Stimulated activated CD8-positive, alpha-beta memory T cell treated with anti-CD3 and anti-CD28 coated beads, Interleukin-12 subunit alpha, Interleukin-12 subunit beta, amount 100 ng/mL, for 4 hours (primary cell): ENCODE measurements at places on chromosomes 5 and 9.

DNA sequence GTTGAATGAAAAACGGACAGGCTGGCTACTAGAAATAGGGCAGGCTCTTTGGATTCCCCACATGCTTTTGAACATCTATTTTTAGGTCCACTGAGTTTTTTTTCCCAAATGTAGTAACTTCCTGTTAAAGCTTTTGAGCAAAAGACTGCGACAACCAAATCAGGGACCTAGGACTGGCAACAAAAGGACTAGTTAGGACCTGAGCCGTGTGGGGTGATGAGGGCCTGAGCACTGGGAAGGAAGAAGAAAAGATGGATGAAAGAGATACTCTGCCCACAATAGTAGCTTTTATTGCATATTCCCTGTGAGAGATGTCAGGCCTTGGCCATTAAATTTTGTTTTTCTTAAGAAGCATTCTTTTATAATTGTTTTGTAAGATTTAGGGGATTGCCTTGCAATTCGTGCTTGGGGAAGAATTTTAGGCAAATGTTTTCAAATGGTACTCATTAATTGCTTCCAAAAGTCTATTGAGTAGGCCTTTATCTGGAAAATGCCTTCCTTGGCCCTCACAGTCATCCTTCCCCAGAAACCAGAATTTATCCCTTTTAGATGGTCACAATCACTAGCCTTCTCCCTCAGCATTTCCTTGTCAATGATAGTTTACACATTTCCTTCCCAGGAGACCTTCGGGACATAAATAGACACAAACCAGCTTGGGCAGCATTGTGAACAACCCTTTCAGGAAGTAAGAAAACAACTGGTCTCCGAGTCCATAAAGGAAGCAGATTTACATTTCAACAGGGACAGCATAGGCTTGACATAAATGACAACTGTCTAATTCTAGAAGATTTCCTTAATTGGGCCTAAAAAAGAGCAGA is 166.5 kb downstream of the RMI1 start:
- DNase-seq, result no peak

DNA sequence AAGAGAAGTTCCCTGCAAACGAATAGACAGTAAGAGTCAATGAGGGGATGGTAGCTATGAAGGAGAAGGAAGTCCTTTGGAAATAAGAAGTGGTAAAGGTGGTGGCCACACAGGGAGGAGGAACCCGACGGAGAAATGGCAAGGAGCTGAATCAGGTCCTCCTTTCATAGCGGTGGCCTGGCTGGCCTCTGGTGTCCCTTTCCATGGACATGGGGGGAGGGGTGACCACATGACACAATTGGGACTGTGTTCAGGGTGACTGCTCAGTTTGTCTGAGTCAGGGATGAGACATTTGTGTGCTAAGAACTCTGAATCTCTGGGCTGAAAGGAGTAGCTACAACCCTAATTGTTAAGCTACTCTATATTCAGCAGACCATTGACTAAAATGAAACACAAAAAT is 28.7 kb upstream of the TIMD4 start:
- no peak for DNase-seq

DNA sequence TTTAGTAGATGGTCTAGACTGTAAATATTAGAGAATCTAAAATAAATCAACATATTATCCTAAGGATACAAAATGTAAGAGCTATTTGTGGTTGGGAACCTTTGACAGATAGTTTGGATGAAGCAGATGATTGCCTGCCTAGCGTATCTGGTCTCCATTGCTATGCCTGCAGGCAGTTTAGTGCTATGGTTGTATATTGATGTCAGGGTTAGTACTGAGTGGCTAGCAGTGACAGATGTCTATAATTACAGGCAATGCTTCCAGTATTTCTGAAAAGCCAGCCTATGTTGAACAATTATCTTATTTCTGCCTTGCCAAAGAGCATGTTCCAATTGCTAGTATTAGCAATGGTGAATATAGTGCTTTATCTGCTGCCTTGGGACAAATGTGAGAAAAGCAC is 151.3 kb upstream of the TLX3 start:
- no peak for DNase-seq

DNA sequence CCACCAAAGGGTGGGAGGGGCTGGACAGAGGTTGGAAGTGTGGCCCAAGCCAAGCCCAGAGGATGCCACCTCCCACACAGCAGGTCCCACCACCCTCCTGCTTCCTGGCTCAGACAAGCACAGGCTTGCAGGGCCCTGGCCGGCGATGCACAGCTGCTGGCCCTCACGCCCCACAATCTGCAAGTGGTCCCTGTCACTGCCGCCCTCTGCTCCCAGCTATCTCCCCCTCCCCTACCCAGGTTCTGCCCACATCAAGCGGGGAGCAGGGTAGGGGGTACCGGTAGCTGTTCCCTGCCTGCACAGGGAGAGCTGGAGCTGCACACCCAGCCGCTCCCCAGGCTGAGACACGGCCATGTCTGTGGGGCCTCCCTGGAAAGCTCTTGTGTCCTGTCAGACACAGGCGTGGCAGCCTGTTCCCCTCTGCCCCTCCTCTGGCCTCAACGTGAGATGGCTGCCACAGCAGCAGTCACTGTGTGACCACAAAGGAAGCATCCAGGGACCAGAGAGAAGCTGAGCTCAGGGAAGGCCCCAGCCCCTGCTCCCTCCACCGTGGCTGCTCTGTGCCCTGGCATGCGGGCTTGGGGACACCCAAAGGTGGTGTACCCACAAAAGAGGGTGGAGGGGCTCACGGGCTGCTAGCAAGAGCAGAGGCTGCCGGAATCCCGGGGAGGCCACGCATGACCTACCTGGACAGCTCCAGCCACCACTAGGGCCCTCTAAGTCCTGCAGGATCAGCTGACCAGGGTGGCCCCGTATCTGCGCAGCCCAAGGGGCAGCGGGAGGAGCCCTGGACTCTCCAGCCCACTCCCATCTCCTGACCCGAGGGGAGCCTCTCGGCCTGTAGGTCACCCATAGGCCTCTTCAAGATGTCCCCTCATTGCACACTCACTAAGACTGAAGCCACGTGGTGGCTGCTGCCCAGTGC is 10.9 kb upstream of the ZDHHC11 start:
- no peak for DNase-seq

GRCh38 chr5:133259199-133259997 is 207.6 kb downstream of the HSPA4 start:
- no peak for DNase-seq

DNA sequence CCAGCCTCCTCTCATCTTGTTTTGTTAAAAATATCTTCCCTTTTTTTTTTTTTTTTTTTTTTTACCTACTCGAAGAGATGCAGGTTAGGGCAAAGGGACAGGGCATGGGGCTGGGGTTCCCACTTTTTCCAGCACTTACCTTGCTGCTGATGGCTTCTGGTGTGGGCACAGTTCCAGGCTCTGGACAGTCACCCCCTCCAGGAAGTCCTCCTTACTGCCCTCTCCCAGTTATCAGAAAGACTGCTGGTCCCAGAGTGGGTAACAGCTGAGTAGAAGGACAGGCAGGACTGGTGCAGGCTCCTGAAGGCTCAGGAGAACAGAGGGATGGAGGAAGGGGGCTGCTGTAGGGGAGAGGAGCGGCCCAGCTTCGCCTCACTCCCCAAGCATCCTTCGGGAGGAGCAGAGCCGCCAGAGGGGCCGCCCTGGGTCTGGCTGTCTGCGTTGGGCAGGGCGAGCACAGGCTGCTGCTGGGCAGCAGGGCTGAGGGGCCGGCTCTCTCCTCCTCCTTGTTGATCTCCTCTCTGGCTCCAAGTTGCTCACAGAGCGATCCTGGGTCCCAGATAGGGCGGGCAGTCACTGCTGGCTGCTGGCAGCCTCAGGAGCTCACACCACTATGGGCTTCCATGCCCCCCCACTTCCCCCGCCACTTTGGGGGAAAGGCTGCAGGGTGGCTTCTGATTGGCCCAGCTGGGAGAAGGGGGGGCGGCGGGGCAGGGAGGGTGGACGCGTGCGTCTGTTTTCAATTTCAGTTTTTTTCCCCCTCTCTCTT is at the start of gene PDGFRB:
TSS of gene PDGFRB (minus strand) at position 588 of the 769 bp plus-strand sequence. CDS start 18,798 bp downstream, outside the sequence.
- peak; percentile 35 for DNase-seq

DNA sequence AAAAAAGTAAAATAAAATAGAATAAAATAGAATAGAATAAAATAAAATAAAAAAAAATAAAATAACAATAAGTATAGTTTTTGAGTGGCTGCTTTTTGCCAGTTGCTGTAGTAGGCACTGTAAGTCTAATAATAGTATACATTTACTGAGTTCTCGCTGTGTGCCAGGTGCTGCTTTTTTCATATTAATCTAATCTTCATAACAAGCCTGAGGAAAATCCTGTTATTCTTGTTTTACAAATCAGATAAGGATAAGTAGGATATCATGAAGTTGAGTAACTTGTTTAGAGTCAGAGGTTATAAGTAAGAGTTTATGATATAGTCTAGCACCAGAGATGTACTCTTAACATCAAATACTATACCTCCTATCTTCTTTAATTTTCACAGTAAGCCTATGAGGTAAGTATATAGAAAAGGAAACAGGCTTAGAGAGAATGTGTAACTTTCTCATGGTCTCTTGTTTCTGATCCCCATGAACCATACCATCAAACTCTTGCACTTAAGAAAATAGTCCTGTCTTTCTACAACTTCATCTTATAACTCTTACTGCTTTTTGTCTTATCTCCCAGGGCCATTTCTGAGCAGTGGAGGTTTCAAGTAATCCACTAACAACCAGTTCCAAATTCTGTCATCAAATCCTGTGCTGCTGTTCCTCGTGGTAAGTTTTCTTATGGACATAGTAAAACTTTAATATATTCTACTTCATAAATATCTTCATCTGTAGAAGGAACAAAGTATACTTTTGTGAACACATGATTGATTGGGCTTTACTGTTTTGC is 18.7 kb downstream of the RMI1 start:
- DNase-seq, result no peak
